ENCODE measurements at places on chromosomes 16 and 17.

GRCh38 chr17:45749831-45750335 lies 34.2 kb upstream of the CRHR1 start:
- no peak for DNase-seq

DNA sequence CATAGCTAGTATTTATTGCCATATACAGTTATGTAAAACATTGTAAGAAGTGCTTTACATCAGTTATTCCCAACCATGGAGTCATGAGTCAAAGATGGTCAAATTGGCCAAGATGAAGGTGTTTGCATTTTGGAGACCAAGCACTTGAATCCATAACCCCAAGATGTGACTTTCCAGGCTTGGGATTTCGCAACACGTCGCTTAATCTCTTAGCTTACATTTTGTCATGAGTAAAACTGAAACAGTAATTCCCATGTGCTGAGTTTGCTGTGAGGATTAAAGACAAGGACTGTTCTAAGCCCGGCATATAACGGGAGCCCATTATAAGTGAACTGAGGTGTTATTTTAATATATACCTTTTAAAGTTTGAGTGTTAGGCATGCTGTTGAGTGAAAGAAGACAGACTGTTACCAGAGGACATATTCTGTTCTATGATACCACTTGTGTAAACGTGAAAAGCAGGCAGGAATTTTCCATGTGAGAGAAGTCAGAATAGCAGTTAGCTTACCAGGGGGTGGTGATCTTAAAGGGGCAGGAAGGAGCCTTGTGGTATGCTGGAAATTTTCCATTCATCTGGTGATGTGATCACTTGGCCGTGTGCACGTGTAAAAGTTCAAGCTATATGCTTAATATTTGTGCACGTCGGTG lies 484.9 kb downstream of the WWOX start:
- DNase-seq = no peak

GRCh38 chr17:71760062-71760720 lies 360.6 kb upstream of the SOX9 start:
- DNase-seq = no peak

DNA sequence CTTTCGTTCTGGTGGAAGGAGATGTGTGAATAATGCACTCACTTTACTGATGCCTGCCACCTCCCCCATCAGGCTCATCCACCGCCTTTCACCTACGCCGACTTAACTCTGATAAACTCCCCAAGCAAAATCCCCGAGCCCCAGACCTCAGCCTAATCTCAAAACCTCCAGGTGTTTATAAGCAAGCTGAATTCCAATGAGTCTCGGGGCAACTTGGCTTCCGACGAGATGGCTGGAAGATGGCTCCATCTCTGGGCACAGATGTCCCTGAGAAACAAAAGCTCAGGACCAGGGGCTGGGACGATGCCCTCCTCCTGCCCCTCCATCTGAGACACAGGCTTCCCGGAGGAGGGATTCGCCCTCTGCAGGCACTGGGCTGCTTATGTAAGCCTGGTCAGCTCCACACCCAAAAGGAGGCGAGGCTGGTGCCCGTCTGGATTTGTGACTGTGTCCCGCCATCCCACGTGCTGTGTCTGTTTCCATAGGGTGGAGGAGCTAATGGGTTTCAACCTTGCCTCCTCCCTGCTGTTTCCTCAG lies 386.4 kb upstream of the TNRC6C start:
- no peak for DNase-seq

DNA sequence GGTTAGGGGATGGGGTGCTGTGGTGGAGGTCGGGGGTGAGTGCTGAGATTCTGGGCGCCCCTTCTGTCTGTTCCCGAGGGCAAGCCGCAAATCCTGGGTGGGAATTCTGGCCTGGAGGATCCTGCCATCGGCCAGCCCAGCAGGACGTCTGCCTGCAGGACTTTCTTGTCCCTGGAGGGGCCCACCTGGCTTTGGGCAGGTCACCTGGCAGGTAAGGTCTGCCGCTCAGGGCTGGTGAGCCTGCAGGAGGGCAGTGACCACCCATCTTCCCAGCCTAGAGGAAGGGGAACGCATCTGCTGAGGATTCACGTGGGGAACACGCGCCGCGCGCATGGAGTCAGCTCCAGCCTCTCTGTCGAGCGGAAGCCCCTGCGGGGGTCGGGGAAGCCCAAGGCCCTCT lies 5.4 kb downstream of the RNF222 start:
- no peak for DNase-seq

DNA sequence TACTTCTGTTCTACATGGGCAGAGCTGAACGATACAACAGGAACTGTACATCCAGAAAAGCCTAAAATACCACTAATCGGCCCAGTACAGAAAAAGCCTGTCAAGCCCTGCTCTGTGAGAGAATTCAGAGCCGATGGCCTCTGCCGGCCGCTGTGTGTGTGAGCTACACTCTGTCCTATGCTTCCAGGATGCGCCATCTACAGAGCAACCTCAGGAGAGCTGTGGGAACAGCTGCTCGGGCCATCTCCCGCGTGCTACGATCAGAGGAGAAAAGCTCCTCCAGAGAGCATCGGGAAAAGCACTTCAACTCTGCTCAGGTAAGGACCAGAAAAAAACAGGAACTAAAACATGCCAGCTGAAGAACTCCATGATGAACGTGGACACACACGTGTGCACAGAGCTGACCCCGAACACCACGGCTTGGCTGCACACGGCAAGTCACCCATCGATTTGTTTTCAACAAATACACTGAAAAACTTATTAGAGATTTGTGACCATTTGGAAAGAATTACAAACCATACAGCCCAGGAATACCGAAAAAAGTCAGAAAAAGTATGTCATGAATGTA lies 115.9 kb downstream of the ANKRD11 start:
- DNase-seq = no peak

DNA sequence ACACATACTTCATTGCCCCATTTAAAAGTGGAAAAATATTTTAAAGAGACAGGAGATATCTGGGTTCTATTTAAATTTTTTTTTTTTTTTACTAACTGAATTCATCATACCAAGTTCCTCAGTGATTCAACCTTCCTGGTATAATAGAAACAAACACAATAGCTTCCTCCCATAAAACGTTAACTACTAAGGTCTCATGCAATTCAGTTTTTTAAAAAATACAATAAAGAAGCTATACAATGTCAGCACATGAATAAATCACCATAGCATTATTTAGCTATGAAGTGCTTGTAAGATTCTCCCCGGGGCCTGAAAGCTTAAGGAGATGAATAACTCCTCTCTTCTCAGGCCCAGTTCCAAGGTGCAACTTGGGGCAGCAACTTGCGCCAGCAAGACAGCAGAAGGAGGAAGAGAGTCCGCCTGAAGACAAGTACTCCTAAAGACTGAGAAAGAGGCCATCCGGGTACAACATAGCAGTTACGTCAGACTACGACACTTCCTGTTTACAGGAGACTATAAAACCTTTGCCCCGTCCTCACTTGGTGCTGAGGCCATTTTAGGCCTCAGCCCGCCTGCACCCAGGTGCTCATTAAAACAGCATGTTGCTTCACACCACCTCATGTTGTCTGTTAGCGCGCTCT lies 81.5 kb downstream of the MYO1D start:
- DNase-seq = no peak

GRCh38 chr17:6072157-6072556 lies 2.0 kb downstream of the WSCD1 start:
- DNase-seq = no peak

DNA sequence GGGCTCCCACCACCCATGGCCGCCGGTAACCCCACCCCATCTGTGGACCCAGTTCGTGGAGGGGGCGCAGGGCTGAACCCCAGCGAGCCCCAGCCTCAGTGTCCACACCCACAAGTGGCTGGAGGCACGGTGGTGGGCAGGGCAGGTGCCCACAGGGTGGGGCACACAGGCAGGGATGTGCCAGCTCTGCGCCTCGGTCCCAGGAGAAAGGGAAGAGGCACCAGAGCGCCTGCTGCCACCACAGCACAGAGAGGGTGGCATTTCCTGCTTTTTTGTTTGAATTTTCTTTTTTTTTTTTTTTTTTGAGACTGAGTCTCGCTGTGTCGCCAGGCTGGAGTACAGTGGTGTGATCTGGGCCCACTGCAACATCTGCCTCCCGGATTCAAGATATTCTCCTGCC lies 19.0 kb downstream of the ZFPM1 start:
- DNase-seq = no peak
